SJSA1 (cell line): ENCODE measurements at places on chromosomes 3 and 15. TPM values are rescaled to one million over a fixed set of nuclear protein-coding genes. Genes with fewer than 3 reads are reported as not detected.

- peak; percentile 63 for DNase-seq
Measured at GRCh38 chr3:98977520-98977919, 76.0 kb upstream of the DCBLD2 start.

GRCh38 chr3:10950476-10951294 lies 41.9 kb upstream of the SLC6A1 start:
- DNase-seq, result no peak

GRCh38 chr3:17050071-17050470 lies 165.3 kb downstream of the PLCL2 start:
- no peak for DNase-seq

- no peak for DNase-seq
Measured at GRCh38 chr3:122374034-122374433, 9.0 kb downstream of the MIX23 start.

GRCh38 chr3:156548041-156548687 lies 6.8 kb downstream of the SSR3 start:
- DNase-seq, result no peak

DNA sequence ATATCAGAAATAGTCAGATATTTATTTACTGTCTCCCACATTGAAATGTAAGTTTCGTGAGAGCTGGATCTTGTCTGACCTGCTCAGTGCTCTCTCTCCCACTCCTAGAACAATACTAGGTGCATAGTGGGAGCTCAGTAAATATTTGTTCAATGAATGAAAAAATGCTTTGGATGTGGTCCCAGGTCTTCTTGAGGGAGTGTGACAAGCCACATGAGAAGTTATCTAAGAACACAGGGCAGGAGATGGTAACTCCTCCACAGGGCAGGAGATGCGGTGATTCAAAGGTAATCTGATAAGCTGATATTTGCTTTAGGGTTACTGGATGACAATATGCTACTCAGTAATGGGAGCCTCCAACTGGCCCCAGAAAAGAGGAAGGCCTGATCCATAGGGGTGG lies 25.8 kb upstream of the PLA2G4E start:
- no peak for DNase-seq

- peak; percentile 68 for DNase-seq
Measured at GRCh38 chr3:155070932-155071387, 9.2 kb upstream of the MME start.

DNA sequence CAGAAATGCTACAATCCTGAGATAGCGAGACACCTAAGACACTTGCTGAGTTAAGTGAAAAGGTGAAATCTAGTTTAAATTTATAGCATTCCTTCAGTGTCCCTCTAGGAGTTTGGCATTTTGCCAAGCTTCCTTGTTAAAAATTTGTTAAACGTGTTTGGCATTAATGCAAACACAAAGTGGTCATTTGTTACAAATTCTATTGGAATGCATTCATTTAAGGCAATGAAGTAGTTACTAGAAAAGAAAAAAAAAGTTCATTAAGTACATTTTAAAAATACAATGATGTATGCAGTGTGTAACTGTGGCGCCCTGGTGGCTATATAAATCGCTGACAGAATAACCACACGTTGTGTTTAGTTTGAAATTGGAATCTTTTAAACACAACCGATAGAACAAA lies 31.3 kb upstream of the WNT5A start:
- DNase-seq, result no peak

- no peak for DNase-seq
Measured at GRCh38 chr3:192487033-192487432, 240.3 kb downstream of the FGF12 start.

DNA sequence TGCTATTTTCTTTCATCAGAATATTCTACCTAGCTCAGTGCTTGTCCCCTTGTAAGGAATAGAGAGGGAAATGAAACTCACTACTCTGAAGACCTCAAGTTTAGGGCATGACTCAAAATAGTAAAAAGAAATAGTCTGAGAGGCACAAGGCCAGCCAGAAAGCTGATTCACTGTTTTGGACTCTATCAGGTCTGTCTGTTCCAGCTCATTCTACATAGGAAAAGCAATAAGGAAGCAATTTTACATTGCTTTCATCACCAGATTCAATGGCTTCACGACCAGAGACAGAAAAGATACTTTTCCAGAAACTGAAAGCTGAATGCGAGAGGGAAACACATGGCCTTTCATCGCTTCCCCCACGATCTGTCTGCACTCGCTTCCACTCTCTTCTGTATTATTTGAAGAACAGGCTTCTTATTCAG lies 276.0 kb downstream of the GBE1 start:
- DNase-seq, result no peak

DNA sequence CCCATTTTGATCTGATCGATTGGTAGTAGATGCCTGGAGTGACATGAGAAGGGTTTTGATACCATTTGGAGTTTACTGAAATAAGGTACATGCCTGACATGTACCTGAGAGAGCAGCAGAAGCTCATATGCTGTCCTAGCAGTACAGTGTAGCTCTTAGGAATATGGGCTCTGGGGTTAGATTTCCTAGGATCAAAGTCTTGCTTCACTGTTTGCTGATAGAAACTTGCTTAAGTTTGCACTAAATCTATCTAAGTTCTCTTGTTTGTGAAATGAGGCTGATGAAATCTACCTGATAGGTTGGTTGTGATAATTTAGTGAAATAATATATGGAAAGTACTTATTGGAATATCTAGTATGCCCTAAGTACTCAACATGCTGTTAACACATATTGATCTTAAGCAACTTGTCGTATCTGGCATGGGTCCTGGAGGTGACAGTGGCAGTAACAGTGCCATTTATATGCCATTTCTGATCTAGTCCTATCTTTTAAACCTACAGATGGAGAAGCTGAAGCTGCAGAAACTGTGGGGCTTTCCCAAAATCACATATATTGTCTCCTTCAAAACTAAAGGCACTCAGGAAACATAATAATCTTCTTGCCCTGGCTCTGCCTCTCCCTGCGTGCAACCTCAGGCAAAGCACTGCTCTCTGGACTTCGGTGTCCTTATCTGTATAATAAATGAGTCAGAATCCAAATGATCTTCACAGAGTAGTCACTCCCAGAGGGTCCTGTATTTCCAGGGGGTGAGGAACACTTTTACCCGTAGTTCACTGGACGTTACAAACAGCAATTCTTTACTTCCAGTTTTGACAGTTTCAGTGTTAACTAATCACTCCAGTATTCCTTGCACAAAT lies 223.6 kb upstream of the SETMAR start:
- no peak for DNase-seq

- no peak for DNase-seq
Measured at GRCh38 chr3:46092702-46093080, 65.4 kb upstream of the XCR1 start.

GRCh38 chr3:194294199-194294894 lies 56.8 kb downstream of the CPN2 start:
- DNase-seq, result no peak

- DNase-seq, result no peak
Measured at GRCh38 chr15:60889006-60889405, 340.1 kb downstream of the RORA start.

GRCh38 chr3:62708638-62709373 lies 166.4 kb downstream of the CADPS start:
- DNase-seq, result no peak

DNA sequence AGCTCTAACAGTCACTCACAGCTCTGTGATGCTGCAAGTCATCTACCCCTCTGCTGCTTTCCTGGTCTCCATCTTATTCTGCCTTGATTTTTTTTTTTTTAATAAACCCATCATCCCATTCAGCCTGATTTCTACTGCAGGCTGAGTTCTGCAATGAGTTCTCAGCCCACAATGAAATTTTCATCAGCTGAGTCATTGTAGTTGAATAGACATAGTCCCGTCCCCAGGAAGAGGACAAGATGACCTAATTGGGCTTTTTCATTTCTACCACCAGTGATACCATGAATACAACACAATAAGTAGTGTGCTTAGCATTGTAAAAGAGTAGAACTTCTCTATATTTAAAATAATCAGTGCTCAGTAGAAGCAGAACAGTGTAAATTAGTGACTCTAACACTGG lies 59.3 kb downstream of the C3orf85 start:
- DNase-seq, result no peak

GRCh38 chr3:37450561-37450960 lies 276.2 kb upstream of the LRRFIP2 start:
- DNase-seq, result no peak

DNA sequence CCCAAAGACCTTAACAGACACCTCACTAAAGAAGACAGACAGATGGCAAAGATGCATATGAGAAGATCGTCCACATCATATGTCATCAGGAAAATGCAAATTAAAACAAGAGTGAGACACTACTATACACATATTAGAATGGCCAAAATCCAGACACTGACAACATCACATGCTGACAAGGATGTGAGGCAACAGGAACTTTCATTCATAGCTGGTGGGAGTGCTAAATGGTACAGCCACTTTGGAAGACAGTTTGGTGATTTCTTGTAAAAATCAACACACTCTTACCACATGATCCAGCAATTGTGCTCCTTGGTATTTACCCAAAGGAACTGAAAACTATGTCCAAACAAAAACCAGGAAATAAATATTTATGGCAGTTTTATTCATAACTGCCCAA lies 17.6 kb downstream of the CHDH start:
- no peak for DNase-seq

DNA sequence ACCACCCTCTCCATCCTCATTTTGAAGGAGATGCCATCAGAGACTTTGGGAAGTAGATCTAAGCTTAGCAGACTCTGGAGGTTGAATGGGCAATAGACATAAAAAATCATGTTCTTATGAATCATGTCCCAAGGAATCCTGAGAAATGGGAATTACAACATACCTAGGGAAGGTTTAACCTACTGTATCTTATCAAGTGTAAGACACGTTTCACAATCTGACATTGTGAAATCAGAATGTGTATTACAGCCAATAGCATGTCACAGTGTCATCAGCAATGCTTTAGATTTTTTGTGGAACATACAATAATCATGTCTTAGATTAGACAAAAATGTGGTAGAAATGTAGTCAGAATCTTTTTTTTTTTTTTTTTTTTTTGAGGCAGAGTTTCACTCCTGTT lies 332.4 kb upstream of the TLE3 start:
- DNase-seq, result no peak

- DNase-seq, result no peak
Measured at GRCh38 chr3:157387708-157388435, 48.8 kb upstream of the PTX3 start.

DNA sequence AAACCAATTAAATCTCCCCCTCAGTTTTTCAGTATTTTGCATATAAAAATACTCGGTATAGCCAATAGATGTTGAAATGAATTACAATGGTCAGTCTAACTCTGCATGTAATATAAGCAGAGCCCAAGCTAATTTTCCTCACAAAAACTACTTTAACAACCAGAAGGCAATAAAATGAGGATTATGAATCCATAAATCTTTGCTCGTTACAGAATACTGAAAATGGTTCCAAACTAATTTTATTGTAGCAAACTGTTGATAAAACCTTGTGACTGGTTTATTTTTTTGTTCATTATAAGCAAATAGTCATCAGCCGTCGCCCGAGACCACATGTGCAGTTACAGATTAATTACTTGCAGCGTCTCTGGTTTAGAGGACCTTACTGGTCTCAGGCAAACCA lies 183.2 kb downstream of the SSR3 start:
- DNase-seq, result no peak

GASK1A gene
- not detected in 2 replicates for total RNA-seq

COLQ gene
- total RNA-seq, result 0.29 TPM in 1 of 2 replicates, not detected in the other

PARP14 gene
- total RNA-seq, result 17.6 and 22.5 TPM in 2 replicates
